Stomach (tissue), 19 donors: ENCODE measurements at places on chromosomes 11 and 22. TPM values are rescaled to one million over a fixed set of nuclear protein-coding genes. Genes with fewer than 3 reads are reported as not detected.
A peak's percentile ranks its signal among the peaks of the same experiment; 100 is the strongest.

GRAMD1B gene
- total RNA-seq = 28.0 TPM

DNA sequence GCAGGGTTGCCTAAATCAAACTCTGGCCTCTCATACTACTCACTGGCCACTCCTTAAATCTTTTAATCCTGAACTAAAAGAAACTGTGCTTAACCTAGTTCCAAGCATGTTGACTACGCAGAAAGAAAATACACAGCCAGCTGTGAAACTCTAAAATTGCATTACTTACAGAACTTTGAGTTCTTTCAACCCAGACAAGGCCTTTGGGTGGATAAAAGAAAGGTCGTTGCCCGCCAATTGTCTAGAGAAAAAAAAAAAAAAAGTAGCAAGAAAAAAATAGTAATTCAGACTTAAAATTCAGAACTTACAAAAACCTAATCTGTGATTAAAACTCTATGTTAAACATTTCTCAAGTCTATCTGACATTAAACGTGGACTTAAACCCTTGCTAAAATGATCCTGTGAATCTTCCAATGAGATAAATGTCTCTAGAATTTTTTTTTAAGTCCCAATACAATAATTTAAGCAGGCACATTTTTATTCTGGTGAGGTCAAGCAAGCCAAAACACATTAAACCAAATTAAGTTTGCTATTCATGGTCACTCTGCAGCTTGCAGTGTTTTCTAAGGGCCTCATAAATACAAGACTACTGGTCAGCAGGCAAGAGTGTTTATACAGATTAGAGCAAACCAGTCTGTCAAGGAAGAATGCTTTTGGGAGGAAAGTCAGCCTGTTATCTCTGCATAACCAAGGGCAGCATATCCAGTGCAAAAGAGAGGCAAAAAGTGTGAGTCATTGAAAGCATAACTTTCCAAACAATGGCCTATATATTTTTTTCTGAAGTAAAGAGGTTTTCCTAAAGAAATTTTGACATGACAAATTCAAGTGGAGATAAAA is 29.5 kb upstream of the CCDC34 start:
- no peaks in the 10 kb centered on the region for H3K27me3 ChIP-seq
- no peak overlapping the region for H3K27ac ChIP-seq
- H3K4me3 ChIP-seq = no peak overlapping the region
- peaks cover 61% of the 10 kb centered on the region for H3K4me1 ChIP-seq
- peak; percentile 62 for DNase-seq
- H3K36me3 ChIP-seq = peaks cover 3% of the 10 kb centered on the region

GGT5 gene
- total RNA-seq = 11.2 TPM

GLYATL2 gene
- not detected for total RNA-seq

SUSD2 gene
- total RNA-seq = 0.58 TPM
